Stimulated activated CD8-positive, alpha-beta memory T cell treated with anti-CD3 and anti-CD28 coated beads, Interleukin-15, amount 100 ng/mL, for 24 hours (primary cell): ENCODE measurements at places on chromosomes 5 and 9.

DNA sequence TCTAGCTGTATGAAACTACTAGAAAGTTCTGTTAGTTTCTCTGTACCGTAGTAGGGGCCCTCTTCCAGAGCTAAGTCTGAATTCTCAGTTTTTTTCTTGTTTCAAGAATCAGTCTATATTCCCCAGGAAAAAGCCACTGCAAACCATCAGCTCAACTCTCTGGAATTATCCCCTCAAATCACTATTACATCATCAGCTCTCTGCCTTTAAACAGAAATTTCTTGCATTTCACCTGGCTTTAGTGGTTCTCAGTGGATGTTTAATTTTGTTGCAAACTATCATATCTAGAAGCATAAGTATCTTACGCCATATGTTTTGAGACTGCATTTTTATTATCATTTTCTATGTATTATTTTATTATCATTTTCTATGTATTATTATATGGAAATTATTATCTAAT is 55.2 kb upstream of the PPP2CA start:
- DNase-seq: no peak

- DNase-seq: no peak
Observed at GRCh38 chr9:72477930-72478518, 43.4 kb upstream of the TMC1 start.

DNA sequence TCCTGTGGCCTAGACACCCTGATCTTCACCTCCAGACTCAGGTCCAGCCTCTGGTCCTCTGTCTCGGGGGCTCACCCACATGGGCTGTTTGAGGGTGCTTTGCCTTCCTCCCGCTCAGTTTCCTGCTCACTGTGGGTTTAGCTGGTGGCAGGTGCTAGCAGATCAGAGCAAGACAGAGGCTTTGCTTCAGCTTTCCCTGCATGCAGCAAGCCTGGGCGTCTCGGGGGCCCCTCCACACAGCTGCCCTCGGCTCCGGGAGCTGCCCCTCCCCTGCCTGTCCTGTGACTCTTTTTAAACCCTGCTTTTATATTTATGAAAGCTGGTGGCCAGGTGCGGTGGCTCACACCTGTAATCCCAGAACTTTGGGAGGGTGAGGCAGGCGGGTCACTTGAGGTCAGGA is 14.6 kb downstream of the MRPL36 start:
- DNase-seq: no peak

- no peak for DNase-seq
Observed at GRCh38 chr5:116454417-116454927, 120.2 kb downstream of the SEMA6A start.

DNA sequence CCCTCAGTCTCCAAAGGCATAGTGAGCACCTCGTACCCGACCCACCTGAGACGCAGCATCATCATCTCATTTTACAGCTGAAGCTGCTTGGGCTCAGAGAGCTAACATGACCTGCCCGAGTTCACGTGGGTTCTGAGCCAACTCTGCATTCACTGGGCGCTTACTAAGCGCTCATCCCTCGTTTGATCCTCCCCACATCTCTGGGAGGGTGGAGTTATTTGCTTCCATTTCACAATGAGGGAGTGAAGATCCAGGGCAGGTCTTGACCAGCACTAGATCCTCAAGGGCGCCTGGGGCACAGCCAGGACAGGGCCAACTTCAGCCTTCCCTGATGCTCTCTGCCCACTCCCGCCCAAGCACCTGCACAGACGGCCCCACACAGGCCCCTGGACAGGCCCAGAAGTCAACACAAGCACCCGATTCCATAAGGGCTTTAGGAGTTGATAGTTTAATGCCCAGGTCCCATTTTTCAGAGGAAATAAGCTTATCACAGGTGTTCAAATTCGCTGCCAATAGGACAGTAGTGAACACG is 80.8 kb downstream of the HRH2 start:
- no peak for DNase-seq

DNA sequence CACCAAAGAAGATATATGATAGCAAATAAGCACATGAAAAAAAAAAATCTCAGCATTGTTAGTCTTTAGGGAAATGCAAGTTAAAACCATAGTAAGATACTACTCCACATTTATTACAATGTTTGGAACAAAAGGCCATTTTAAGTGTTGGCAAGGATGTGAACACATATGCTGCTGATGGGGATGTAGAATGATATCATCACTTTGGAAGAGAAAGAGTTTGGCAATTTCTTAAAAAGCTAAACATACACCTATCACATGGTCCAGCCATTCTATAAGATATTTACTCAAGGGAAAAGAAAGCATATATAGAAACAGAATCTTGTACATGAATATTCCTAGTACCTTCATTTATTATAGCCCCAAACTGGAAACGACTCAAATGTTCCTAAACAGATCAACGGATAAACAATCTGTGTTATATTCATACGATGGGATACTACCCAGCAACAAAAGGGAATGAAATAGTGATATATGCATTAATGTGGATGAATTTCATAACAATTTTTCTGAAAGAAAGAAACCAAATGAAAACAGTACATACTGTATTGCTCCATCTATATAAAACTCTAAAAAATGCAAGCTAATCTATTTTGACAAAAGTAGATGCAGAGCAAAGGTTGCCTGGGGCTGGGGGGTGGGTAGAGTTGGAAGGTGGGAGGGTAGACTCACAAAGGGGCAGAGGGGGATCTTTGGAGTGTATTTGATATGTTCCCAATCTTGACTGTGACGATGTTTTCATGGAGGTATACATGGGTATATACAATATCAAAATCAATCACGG is 45.7 kb upstream of the SMAD5 start:
- no peak for DNase-seq

GRCh38 chr5:3601061-3601710 is 5.6 kb downstream of the IRX1 start:
- DNase-seq: no peak
